NCI-H1417 treated with DMSO at 0.1 percent for 48 hours (cell line): ENCODE measurements at places on chromosomes 3 and 15.

DNA sequence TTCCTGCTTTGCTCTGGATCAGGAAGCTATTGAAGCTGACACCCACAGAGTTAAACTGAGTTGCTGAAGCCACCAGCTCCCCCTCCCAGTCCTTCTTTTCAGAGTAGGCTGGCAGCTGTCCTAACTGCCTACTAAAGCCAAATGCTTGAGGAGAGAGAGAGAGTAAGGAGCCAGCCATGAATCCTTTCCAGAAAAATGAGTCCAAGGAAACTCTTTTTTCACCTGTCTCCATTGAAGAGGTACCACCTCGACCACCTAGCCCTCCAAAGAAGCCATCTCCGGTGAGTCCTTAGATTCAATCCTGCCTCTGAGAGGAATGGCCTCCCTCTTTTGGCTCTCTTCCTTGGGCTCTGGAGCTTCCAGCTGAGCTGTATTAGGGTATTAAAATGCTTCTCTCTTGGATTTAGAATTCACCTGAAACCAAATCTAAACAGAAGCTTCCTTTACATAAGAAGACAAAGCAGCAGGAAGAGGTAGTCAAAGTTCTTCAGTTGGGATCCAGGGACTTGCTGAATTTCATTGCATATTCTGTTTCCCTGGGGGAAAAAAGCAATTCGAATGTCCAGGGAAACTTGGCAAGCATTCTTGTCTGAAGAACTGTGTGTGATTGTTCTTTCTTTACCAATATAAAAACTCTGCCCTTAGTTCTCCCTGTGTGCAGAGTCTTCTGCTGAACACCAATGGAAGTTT lies at the start of gene SLC15A2:
Gene SLC15A2 (plus strand): TSS at position 101 of the 690 bp plus-strand sequence. CDS start 76 bp downstream, at position 177.
- DNase-seq, result no peak

DNA sequence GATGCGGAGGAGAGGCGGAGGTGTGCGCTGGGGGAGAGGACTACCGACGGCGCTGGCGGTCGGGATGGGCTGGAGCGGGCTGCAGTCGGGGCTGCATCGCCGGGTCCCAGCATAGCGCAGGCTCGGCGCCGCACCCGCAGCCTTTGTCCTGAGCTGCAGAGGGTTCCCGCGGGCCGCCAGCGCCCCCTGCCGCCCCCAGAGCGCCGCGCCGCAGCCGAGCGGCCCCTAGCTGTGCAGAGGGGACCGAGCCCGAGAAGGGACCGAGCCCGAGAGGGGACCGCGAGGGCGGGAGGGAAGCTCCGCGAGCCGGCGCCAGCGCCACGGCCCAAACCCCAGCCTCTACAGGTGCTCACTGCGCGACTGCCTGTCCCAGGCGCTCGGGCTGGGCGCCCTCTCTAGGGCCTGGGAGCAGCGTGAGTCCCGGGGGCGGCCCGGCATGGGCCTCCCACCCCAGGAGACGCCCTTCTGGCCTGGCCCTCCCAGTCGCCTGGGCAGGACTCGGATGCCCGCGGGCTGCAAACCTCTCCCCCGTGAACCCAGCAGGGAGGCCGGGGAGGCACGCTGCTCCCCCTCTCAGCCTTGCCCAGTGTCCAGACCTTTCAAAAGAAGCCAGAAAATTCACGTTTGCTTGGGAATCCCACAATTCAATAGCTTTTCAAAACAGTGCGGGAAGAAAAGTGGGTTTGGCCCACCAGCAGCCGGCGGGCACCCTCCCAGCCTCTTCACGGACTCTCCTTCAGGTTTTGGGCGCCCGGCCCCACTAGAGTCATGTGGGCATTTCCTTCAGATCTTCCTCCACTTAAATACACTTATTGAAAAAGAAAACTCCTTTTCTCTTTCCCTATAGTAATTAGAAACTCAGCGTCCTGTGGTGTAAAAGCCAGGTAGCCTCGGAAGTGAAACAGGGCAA lies 134.7 kb downstream of the TPRA1 start:
- peak; percentile 49 for DNase-seq

DNA sequence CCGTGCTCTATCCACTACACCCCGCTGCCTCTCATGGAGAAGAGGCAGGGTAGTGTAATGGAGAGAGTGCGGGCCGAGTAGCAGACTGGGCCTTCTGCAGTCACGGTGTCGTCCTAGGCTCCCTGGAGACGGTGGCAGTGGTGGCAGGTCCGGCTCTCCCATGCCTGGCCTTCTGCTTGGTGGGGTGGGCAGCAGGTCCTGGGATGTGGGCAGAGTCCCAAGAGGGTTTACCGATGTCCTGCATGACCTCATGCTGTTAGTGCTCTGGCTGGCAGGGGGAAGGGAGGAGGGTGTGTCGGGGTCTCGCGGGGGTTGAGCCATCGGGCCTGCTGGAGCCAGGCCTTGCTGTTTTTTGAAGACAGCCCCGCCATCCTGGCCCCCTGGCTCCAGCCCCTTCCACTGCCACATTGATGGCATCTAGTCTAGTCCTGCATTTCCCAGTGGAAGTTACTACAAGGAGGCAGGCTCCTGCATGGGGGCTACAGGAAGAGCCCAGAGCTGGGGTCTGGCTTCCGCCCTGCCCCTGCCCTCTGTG lies 73.6 kb upstream of the SEC13 start:
- DNase-seq, result no peak

DNA sequence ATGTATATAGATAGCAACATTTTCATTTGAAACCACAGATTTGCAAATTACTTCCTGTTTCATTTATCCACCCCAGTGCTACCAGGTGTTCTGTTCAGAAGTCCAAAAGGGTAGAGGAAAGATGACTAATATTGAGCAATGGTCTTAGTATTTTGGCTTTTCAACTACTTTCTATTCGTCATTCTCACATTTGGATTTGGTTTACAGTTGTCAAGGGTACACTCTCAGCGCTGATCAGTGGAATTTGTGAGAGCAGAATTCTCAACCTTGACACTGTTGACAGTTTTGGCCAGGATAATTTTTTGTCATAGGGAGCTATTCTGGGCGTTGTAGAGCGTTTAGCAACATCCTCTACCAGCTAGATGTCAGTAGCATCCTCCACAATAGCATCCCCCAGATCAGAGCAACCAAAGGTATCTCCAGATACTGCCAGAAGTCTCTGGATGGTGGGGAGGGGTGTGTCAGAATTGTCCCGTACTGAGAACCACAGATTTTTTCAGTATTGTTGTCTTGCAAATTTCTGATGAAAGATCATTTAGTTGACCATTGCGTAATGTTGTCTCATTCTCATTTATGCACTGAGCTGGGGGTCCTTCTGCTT lies 4.2 kb downstream of the HMCES start:
- no peak for DNase-seq

- no peak for DNase-seq
Measured at GRCh38 chr3:164416491-164417222, 661.6 kb downstream of the SI start.

- DNase-seq, result no peak
Measured at GRCh38 chr3:124411728-124412127, 318.5 kb upstream of the UMPS start.

- no peak for DNase-seq
Measured at GRCh38 chr3:186213946-186214345, 105.1 kb upstream of the ETV5 start.

- no peak for DNase-seq
Measured at GRCh38 chr3:176041812-176042211, 1155.5 kb downstream of the TBL1XR1 start.
